Kidney epithelial cell (primary cell): ENCODE measurements at places on chromosomes 7 and 10.

DNA sequence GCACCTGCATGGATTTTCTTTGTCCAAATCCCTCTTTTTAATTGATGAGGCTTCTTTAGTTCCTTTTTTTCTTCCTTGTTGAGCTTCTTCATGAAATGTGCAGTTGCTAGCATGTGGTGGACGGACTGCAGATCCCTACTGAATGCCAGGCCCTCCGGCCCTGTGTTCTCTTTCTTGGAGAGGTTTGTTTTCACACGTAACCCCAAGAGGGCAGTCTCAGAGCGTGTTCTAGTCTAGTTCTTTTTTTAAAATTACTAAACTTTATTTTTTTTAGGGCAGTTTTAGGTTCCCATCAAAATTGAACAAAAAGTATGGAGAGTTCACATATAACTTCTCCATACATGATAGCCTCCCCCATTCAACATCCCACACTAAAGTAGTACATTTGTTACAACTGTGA, 190.0 kb downstream of the CFTR start:
- DNase-seq: no peak

DNA sequence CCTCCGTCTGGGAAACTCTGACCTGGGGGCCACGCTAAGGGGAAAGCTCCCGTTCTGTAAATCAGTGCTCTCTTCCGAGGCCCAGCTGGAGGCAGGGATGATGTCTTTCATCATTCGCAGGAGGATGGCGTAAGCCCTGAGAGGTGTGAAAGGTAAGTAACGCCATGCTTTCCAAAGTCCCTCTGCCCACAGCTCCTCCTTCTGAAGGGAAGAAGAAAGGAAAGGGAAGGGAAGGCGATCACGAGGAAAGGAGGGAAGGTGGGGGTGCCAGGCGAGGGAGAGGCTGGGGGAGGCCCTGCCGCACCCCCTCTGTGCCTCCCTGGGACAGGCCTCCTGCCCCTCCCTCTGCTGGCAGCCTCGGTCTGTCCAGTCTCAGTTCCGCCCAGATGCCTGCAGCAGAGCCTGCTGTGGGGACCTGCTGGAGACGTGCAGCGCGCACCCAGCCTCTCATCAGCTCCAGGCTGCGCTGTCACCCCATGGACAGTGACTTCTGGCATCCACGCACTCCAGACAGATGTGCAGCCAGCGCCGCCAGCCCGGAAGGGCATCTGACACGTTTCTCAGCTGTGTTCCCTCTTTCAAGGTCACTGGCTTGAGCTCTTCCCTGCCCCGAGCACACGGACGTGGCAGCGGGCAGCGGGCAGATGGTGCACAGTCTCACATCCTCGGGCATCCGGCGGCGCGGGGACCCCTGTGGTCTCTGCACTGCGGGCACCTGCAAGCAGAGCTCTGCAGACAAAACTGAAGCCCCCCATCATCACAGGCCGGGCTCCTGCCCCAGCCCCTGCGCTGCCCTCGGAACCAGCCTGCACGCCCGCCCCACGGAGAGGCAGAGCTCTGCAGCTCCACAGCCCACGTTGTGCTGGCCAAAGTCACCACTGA, 60.6 kb downstream of the INSIG1 start:
- no peak for DNase-seq

DNA sequence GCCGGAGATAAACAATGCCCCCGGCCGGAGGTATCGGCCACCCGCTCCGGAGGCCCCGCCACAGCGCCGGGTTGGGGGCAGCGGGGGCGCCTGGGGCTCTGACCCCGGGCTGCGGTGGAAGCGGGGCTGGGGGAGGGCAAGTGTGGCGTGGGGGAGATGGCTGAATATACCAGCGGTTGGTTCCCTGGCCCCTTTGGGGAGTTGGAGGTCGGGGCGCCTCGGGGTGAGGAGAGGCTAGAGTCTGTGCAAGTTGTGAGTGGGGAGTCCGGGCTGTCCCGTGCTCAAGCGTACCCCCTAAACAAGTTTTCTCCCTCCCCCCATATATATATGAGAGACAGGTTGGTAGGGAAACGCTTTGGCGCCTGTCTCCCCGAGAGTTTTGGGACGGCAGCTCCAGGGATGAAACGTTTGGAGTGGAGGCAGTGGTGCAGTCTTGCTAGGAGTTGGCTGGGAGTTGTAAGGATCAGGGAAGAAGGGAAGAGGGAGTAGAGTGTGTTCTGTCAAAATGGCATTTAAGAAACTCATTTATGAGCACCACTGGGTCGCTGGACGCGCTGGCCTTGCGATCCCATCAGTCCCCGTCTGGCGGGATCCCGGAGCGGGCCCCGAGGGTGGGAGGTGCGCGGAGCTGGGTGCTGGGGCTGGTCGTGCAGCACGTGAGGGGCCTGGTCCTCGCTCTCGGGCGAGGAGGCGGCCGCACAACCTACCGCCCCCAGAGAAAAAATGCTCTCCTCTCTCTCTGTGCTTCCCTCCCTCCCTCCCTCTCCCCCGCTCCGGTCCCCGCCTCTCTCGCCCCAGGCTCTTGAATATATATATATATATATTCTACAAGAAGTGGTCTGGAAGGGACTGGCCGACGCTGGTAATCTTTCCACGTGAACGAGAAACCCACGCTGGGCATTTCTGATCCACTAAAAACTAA, 1.1 kb downstream of the TET1 start:
- no peak for DNase-seq

DNA sequence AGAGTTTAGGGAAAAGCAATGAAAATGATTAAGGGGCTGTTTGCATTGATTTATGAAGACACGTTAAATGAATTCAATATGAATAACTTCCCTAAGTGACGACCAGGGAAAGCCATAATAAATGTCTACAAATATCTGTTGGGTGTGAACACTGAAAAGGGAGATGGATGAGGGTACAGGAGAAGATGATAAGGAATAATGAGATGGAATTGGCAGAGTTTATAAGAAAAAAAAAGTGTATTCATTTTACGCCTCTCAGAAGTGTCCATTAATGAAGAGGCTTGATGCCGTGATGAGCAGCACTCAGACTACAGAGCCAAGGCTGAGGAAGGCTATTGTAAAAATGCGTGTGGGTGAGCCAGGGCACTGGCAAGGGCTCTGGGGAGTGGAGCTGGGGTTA, 346.7 kb upstream of the AKR1E2 start:
- DNase-seq: no peak

DNA sequence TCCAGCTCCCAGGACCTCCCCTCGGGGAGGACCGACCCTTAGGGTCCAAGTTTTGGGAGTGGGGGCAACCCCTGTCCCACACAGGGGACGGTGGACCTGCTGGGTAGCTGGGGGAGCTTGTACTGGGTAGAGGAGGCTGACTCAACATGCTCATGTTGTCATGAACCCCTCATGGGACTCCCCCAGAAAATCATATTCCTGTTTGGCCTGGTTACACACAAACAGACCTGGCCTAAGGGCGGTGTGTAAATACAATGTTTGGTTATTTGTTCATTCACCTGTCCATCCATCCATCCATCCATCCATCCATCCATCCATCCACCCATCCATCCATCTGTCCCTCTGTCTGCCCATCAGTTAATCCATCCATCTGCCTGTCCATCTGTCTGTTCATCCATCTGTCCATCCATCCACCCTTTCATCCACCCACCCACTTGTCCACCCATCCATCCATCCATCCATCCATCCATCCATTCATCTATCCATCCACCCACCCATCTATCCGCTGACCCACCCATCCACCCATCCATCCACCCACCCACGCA, 92.9 kb downstream of the DNAJB6 start:
- no peak for DNase-seq

DNA sequence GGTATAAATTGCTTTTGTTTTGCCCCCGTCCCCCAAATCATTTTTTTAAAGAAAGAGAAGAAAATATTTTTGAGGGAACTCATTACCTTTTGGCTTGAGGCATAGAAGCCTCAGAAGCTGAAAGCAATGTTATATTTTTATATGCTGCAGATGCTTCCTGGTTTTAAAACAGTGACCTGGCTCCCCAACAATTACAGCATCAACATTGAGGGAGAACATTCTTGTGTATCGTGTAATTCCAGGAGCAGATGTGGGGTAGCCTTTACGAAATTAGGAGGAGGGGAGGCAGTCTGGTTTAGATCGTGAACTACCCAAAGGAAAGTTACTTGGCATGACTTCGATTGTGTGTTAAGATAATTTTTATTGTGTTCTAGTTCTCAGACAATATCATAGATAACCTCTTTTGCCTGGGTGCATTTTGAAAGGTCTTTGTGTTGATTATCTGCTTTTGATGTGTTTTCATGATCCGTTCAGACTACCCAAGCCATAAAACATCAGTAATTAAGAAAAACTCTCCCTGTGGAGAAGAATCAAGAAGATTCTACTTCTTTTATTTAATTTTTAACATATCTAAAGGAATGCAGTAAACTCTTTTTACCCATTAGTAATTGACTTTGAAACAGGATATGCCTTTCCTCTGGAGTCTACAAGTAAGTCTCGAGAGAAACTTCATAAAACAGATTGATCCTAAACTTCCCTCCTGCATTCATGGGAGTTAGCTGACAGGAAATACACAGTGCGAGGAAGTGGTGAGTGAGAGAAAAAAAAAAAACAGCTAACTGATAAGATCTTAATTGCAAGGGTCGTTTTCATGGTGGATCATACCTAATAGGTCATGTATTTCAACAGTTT, 141.4 kb downstream of the KIAA1217 start:
- DNase-seq: no peak

DNA sequence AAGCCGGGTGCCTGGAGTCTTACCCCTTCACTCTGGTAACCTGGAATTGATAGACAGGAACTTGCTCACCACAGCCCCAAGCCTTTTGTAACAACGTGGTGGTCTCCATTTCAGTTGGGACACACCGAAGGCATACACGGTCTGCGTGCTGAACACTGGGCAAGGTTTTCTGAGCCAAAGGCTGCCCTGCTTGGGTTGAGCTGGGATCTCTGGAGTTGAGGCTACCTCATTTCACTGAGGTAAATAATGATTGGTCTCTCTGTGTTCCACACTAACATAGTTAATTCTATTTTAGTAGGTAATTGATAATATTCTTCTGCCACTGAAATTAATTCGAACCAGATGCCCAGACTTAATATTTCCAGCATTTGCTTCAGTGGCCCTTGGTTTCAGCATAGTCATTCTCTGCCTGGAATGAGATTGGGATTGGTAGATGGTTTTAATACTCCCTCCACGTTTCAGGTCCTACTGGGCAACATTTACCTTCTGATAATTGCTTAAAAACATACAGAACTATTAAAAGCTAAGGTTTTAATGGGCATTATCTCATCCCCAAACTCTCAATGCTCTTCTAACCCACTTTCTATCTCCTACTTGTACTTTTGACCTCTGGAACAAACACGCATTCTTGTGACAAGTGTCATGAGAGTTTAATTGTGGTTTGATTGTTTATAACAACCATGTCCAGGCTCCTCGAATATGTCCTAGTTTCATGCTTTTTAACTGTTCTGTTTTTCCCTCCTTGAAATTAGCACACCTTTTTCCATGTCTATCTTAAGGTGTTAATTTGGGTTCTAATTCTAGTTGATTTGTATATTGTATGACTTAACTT, 202.3 kb upstream of the KLF6 start:
- no peak for DNase-seq

- DNase-seq: no peak
These were observed 139.0 kb downstream of the LRRN3 start for GRCh38 chr7:111229916-111230315.
